Thoracic aorta (tissue), 2 donors: ENCODE measurements at places on chromosomes 2 and 18. TPM values are rescaled to one million over a fixed set of nuclear protein-coding genes. Genes with fewer than 3 reads are reported as not detected.

The ABCG8 gene
- not detected for total RNA-seq

The PLA2R1 gene
- total RNA-seq = 28.7 TPM

- DNase-seq = no peak
These were observed 9.1 kb upstream of the C1GALT1C1L start for GRCh38 chr2:43685357-43685756.

DNA sequence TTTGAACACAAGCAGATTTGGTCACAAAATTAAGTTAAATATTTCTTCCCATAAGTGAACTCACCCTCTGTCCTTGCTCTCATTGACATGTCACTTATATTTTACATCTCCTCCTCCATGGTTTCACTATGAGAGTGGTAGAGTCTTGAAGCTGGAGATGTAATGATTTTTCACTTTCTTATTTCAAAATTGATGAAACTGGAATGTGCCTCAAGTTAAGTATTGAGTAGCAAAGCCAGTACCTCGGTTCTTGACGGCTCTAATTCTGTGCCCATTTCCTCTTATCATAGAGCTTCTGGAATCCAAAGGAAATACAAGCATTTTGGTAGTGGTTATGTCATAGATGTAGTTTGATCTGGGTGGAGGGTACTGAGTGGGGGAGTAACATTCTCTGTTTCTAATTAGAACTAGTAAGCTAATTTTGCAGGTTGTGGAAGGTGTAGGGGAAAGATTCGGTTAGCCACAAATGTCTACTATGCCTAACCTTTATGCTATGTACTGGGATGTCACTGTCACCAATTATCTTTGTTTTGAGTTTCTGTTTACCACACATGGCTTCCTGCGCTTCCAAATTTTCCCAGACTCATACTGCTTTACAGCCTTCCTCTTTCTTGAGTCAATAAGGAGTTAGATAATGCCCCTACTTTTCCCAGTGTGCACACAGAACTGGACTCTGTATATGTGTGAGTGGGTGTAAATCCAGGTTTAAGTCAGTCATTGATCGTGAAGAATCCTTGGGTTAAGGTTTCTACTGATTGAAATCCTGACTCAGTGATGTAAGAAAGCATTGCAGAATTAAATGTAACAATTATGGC, 96.8 kb downstream of the DIS3L2 start:
- no peak for DNase-seq

DNA sequence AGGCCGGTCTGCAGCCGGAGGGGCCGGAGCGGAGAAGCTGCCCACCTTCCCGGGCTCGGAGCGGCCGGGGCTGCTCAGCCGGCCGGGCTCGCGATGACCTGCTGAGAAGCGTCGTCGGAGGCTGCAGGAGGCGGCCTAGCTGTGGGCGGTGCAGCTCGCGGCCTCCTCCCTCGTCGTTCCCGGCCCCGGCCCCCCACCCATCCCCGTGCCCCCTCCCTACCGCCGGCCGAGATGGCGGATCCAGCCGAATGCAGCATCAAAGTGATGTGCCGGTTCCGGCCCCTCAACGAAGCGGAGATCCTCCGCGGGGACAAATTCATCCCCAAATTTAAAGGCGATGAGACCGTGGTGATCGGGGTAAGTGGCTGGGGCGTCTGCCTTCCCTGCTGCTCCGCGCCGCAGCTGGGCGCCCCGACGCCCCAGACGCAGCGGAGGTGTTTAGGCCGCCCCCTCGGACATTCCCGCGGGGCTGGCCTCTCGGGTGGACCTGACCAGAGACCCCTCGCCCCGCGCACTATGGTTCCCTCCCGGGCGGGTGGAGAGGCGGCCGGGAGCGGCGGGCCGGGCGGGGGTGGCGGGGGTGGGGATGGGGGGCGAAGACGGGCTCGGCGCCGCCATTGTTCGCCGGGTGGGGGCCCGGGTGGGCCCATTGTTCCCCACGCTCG, 492 bp downstream of the KIF5C start:
- DNase-seq = no peak

The RNF25 gene
- total RNA-seq = 30.3 TPM

- no peak for DNase-seq
These were observed 180.6 kb downstream of the MREG start for GRCh38 chr2:215832791-215833190.

DNA sequence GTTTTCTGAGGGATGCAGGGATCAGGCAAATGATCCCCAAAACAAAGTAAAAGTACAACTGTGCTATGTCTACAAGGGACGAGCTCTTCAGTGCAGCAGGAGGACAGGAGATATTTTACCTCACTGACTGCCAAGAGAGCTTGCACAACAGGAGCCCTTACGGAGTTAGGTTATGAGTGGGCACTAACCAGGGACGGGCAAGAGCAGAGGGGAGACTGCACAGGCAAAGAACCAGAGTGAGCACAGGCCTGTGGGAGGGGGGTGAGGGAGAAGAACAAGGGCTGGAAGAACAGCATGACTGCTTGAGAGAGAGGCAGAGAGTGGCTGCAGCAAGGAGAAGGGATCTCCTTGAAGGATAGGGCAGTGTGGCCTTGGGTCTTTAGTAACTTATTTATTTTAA, 101.1 kb upstream of the PID1 start:
- DNase-seq = no peak

DNA sequence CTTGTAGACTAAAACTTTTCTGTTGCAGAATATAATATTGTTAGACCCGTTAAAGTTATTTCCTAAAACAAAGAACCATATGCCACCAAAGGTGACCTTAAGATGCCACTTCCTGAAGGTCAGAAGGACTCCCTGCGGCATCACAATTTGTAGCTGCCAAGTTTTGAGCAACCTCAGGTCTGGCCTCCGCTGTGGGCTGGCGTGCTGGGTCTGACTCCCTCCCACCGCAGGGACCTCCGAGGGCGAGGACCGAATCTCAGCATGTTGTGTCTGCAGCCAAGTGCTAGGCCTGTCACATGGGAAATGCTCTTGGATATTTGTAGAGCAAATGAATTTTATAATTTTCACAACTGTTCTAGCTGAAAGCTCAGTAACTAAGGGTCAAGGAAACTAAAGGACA, 285.9 kb downstream of the NDUFA10 start:
- no peak for DNase-seq

The MRPL19 gene
- 42.4 TPM for total RNA-seq

DNA sequence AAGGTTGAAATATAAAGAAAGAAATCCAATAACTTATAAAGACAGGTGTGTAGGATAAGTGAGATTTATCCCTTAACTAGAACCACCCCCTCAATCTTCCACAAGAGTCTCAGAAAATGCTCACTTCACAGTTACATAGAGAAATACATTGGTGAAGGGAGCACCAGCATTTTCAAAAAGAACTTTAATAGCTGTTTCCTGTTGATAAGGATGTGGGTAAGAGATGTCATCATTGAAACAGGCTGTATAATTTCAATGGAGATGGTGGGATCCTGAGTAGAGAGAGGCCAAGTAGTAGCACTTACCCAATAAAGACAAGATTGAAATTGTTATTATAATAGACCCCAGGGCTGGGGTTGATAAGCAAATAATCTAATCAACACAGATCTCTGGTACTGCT, 162.2 kb upstream of the TACR1 start:
- no peak for DNase-seq

The SIX3 gene
- total RNA-seq = not detected

The SLC19A3 gene
- total RNA-seq = 4.9 TPM

GRCh38 chr18:28541276-28541930, 364.5 kb upstream of the CDH2 start:
- DNase-seq = no peak

GRCh38 chr2:28360718-28361293, 31.9 kb upstream of the FOSL2 start:
- no peak for DNase-seq

DNA sequence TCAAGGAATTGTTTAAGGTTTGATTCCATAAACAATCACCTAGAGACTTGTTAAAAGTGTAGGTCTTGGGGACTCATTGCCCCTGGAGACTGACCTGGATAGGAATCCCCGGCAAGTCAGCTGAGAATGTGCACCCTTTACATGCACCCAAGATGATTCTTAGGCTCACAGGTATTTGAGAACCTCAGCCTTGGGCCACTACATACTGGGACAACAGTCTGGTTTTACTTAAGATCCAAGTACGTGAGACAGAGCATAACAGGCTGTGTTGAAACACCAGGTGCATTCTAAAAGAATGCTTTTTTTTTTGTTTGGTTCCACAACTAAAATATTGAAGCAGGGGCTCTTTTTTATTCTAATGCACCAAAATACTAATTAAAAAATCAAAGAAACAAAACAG, 215.8 kb downstream of the TMX3 start:
- no peak for DNase-seq

DNA sequence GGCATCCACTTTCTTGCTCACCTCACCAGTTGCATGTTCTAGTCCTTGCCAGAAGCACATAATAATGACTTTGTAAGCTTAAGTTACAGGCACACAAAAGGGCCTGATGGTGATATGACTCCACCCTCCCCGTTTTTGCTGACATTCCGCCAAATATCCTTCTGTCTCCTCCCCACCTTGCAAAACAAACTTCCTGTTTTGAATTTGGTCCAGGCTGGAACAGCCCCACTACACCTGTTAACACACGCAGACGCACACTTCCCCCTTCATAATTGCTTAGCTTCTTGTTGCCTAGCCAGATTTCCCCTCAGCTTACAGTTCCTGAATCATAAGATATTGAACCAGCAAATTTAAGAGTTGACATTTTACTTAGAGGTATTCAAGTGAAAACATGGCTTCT, at the start of gene MGAT5:
Gene MGAT5, plus strand, starts transcription at position 269 of the 400 bp plus-strand sequence. CDS start 332 bp downstream, outside the sequence.
- no peak for DNase-seq

The SPATS2L gene
- total RNA-seq = 47.7 TPM

DNA sequence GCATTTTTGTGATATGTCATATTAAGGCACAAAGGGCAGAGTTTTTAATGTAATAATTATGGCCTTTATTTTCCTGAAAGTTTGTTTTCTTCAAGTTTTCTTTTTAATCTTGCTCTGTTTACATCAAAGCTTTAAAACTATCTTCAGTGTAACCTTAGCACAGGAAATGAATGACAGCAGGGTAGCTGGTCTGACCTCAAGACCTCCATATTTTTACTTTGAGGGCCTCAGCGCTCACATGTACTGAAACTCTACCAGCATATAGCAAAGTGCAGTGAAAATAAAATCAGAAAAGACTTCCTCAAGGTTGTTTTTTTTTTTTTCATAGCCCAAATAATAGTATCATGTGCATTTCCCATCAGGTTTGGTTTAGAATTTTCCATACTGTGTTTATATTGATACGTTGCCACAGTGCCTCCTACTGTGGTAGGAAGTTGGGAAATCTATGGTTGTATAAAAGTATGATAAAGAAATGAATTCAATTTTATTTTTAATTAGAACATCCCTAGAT, 163.4 kb downstream of the UBE2E3 start:
- DNase-seq = no peak

The DSC3 gene
- total RNA-seq = 12.9 TPM

The POTEE gene
- total RNA-seq = not detected

DNA sequence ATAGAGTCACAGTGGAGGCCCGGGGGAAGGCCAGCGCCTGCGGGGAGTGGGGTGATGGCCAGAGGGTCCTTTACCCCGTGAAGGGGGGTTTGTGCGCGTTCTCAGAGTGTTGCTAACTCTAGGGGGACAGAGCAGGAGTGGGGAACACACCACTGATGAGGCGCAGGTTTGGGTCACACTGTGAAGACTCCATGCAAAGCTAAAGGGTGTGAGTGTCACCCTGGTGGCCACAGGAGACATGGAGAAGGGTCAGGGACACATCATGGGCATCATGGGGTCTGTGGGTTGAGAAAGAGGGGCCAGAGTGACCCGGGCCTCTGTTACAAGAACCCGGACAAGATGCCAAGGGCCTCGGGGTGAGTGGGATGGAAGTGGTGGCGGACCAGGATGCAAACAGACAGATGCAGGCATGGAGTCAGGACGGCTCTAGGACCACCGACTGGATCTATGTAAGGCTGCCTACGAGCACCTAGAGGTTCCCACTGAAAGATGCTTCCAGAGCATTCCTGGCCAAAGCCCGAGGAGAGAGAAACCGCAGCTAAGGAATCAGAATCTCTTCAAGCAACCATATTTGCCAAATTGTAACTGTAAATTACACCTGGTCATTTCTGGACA, 84.3 kb downstream of the PXDN start:
- no peak for DNase-seq

GRCh38 chr2:207854484-207855440, 85.1 kb upstream of the FZD5 start:
- DNase-seq = no peak

The VIL1 gene
- total RNA-seq = 3.6 TPM

GRCh38 chr2:227848586-227848985, 22.8 kb upstream of the DAW1 start:
- DNase-seq = no peak

GRCh38 chr2:223500709-223501108, 101.5 kb downstream of the SCG2 start:
- DNase-seq = no peak

- no peak for DNase-seq
These were observed 30.6 kb downstream of the HJURP start for GRCh38 chr2:233823731-233824121.

- DNase-seq = no peak
These were observed 148.5 kb downstream of the FHOD3 start for GRCh38 chr18:36446059-36446458.

The LRPPRC gene
- total RNA-seq = 55.4 TPM

GRCh38 chr2:168956392-168956791, 55.3 kb downstream of the G6PC2 start:
- DNase-seq = no peak

DNA sequence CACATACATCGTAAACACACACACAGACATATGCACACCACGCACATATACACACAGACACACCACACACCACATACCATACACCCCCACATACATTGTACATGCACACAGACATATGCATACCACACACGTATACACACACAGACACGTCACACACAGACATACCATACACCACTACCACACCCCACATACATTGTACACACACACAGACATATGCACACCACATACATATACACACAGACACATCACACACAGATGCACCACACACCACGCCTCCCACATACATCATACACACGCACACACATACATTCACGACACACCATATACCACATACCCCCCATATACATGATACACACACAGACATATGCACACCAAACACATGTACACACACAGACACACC, 58.4 kb downstream of the KIF5C start:
- DNase-seq = no peak

The CD8A gene
- 3.4 TPM for total RNA-seq
